ENCODE measurements at places on chromosomes 11 and 22.

DNA sequence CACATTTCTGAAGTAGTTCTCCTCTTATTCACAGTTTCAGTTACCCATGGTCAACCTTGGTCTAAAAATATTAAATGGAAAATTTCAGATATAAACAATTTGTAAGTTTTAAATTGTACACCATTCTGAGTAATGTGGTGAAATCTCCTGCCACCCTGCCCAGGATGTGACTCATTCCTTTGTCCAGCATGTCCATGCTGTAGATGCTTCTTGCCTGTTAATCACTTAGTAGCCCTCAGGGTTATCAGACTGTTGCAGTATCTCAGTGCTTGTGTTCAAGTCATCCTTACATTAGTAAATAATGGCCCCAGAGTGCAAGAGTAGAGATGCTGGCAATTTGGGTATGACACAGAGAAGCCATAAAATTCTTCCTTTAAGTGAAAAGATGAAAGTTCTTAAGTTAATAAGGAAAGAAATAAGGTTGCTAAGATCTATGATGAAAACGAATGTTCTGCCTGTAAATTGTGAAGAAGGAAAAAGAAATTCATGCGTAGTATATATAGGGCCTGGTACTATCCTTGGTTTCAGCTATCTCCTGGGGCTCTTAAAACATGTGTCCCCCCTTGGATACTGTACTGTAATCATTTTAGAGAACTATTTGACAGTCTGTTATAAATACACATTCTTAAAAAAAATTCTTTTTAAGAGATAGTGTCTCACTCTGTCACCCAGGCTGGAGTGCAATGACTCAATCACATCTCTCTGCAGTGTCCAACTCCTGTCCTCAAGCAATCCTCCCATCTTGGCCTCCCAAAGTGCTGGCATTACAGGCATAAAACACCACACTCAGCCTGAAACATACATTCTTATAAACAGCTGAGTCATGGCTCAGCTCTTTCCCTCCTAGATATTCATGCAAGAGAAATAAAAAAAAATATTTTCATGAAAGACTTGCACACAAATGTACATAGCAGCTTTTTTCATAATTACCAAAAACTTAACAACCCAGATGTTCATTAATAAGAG, 31.3 kb downstream of the MTNR1B start:
- DNase-seq: no peak

- peak; percentile 46 for DNase-seq
These were observed 55.8 kb upstream of the RRAS2 start for GRCh38 chr11:14414470-14415461.

- no peak for DNase-seq
These were observed 130.9 kb downstream of the BBOX1 start for GRCh38 chr11:27171376-27171958.

- DNase-seq: no peak
These were observed 199.9 kb downstream of the IGLL1 start for GRCh38 chr22:23380230-23380573.

- DNase-seq: no peak
These were observed 53.7 kb downstream of the HIPK3 start for GRCh38 chr11:33310720-33311500.

GRCh38 chr11:9267680-9268079, 2.5 kb upstream of the DENND5A start:
- no peak for DNase-seq

DNA sequence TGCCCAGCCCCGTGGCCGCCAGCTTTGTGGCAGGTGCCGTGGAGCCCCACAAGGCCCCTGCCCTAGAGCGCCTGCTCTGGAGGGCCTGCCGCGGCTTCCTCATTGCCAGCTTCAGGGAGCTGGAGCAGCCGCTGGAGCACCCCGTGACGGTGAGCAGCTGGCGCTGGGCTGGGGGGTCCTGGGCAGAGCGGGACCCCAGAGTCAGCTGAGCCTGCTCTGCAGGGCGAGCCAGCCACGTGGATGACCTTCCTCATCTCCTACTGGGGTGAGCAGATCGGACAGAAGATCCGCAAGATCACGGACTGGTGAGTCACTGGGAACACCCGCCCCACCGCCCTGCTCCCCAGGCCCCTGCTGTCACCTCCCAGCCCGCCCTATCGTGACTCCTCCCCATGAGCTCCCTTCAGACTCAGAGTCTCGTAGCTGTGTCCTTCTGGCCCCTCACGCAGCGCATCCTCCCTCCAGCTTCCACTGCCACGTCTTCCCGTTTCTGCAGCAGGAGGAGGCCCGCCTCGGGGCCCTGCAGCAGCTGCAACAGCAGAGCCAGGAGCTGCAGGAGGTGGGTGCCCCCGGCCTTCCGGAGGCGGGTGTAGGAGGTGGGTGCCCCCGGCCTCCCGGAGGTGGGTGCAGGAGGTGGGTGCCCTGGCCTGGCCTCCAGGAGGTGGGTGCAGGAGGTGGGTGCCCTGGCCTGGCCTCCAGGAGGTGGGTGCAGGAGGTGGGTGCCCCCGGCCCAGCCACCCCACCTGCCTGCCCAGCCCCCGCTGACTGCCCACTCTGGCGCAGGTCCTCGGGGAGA, 4.7 kb downstream of the TCIRG1 start:
- DNase-seq: no peak

DNA sequence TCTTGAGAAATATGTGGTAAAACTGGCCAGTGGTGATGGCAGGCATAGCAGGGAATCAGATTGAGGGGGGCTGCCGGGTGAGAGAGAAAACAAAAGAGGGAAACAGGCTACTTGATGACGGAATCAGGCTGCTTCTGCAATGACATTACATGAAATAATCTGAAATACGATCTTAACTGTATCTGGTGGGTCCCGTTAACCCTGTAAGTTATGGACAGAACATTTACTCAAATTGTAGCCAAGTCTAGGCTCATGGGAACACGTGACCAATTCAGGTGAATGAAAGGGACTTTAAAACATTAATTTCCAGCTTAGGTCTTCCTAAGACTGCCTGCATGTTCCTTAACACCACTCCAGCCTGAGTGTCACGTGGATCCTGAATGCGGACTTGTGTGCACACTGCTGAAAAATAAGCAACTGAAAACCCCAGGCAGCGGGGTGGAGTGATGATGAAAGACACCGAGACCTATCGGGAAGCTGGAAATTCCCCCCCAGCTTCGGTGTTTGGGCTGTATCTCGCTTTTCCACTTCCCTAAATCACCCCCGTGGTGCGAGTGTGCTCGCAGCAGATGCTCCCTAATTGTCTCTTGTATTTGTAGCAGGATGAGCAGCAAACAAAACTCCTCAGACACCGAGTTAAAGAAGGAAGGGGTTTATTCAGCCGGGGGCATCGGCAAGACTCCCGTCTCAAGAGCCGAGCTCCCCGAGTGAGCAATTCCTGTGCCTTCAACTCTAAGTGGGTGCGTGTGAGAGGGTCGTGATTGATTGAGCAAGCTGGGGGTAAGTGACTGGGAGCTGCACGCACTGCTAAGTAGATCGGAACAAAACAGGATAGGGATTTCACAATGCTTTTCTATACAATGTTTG, 145.0 kb upstream of the GRK3 start:
- no peak for DNase-seq

DNA sequence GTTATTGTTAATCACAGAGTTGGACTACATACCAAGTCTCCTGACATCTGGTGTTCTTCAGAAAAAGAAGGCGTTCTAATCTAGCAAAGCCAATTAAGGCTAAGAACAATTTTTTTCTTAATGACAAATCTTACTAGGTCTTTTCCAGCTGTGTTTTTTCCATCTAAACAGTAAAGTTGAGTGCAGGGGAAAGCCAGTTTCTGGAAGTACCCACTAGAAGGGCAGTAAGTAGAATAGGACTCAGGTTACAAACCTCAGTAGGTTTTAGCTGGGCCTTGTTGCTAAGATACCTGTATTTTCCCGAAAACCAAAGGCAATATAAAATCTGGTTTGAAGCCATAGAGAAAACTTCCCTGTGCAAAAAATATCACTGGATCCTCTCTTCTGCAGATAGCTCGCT, 351.9 kb downstream of the ETS1 start:
- no peak for DNase-seq

All from stimulated activated CD8-positive, alpha-beta memory T cell treated with anti-CD3 and anti-CD28 coated beads, Interleukin-7, amount 100 ng/mL, for 1 hour (primary cell).